Kidney (tissue), 22 donors: ENCODE measurements at places on chromosomes 6 and 20.

GRCh38 chr6:95768539-95768938, 191.2 kb downstream of the MANEA start:
- DNase-seq = peak; percentile 17

DNA sequence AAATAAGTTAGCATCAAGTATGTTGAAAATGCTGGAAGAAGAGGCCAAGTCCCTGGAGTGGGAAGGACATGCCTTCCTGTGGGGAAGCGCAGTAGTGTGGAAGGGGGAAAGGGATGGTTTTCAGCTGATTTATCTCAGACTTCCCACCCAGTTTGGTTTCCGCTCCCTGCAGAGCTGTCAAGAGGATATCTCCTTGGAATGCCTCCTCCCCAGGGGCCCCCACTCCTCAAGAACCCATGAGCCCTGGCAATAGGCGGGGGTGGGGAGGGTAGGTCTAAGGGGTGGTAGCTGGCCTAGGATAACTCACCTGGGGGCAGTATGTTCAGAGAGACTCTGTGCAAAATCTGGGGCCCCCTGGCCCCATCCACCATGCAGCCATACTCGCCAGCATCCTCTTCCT, 696 bp downstream of the TREML1 start:
- no peak for DNase-seq

GRCh38 chr20:32278199-32278643, 770 bp downstream of the KIF3B start:
- DNase-seq = no peak

GRCh38 chr6:32912951-32913350, 27.9 kb downstream of the HLA-DMB start:
- DNase-seq = no peak

GRCh38 chr6:162179196-162179951, 548.2 kb downstream of the PRKN start:
- no peak for DNase-seq

DNA sequence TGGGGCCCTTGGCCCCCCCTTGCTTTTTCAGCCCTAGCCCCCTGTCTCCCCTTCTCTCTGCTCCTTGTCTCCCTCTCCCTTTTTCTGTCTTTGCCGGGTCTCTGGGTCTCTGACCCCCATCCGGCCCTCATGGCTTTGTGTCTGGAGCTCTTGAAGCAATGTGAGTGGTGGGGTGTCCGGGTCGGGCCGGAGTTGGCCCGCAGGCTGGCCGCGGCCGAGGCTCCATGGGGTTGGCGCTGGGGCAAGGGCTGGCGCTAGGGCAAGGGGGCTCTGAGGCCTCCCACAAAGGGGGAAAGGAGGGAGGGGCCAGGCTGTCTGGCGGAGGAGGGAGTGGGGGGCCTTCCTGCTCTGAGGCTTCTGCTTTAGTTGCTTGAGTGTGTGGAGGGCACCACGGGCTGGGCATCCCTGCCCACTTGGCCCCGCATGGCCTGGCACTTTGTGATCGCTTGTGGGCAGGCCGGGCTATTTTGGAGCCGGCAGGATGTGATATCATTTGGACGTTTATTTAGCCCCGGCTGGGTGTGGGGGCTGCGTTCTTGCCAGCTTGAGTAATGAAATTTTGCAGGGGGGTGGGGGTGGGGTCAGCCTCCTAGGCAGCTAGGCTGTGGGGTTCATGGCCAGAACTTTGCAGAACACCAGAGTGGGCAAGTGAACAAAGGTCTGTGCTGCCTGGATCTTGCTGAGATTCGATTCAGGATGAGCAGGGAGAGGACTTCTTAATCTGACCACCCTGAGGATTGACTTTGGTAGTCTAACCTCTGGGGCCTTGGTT, 78.7 kb upstream of the MYL9 start:
- DNase-seq = peak; percentile 49

DNA sequence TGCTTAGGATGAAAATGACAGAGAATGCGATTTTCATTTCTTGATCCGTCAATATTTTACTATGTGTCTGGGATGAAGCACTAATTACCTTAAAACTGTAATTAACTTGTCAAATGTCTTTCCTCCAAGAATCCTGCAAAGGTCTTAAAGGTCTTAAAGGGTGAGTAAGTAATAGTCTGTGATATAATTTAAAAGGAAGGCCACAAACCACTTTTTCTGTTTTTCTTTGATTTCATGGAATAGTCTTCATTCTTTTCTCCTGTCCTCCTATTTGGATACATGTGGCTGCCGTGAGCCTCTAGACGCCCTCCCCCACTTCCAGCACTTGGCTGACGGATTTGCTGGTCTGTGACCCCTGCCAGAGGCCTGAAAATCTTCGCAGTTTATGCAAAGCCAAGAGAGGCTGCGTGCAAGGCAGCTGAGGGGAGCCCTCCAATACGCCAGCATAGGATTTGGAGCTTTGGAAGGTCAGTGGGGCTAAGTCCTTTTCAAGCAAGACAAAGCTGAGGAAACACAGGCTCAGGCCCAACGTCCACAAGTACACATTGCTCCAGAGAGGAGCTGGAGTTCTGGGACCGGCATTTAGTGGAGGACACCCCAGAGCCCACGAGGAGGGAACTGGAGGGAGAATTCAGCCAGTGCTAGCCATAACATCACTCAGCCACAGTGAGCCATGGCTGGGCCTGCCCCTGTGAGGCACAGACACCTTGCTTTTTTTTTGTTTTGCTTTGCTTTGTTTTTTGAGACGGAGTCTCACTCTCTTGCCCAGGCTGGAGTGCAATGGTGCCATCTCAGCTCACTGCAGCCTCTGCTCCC, 382.6 kb downstream of the SMOC2 start:
- DNase-seq = peak; percentile 65

DNA sequence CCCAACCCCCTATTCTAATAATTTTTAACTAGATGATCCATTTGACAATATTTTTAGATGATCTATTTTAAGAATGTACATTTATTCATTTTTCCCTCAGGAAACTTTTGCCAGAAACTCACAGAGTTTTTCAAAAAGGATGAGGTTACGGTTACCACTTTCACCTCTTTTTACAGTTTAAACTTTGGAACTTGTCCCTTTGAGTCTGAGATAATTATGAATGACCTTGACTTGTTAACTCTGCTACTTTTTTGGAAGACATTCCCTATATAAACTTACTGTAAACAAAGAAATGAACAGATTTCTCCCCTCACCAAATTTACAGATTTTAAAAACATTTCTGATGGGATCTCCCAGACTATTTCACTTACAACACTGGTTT, 18.4 kb upstream of the BLOC1S5 start:
- DNase-seq = no peak

DNA sequence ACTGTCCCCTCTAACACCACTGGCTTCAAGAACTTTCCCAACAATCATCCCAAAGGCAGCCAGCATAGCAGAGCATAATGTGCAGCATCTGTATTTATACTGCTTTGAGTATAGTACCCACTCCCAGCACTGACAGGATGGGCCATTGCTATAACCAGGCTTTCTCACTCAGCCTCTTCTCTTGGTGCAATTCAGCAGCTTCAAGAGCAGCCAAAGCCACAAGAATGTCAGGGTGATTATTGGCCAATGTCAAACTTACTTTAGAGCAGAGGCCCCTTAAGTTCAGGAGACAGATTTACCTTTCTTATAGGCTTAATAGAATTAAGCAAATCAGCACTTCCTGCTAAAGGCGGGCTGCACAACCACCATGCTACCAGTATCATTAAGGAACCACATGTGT, 232.4 kb upstream of the RSPO3 start:
- no peak for DNase-seq

- DNase-seq = no peak
These were observed 11.8 kb upstream of the CD93 start for GRCh38 chr20:23097636-23098580.

GRCh38 chr20:23445596-23446217, 6.2 kb downstream of the CSTL1 start:
- DNase-seq = no peak

DNA sequence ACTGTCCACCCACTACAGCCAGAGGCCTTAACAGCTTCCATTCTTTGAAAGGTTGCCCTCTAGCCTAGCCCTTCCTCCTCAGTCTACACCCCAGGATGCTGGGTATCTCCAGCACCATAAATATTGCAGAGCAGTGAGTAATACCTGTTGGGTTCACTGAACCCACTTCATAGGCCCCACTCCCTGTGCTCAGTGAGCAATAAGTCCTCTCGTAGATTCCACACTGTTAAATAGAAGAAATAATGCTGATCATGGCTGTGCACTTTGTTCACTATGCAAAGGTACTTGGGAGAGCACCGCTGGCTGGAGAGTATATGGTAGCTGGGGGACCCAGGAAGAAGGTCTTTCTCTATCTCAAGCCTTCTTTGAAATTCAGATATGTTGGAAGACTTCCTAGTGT, 87.3 kb downstream of the RSPH3 start:
- no peak for DNase-seq

- DNase-seq = no peak
These were observed 186.3 kb downstream of the EDN1 start for GRCh38 chr6:12476484-12476883.

DNA sequence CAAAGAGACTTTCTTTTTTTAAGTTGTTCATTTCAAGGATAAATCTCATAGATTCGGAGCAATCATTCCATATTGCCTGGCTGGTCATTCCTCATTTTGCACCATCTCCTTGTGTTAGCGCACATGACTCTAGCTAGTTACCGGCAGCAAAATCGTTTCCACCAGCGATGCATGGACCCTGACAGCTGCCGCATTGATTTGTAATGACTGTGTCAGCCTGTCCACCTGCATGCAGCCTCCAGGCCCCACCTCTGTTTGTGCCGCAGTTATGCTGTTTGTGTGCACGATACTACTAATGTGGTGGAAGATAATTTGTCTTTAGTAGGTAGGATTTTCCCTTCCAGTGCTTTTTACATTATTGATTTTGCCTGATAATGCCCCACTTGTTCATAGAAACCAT, 164.0 kb downstream of the TBC1D7 start:
- DNase-seq = no peak

GRCh38 chr6:45474376-45474775, 96.6 kb upstream of the SUPT3H start:
- DNase-seq = no peak

DNA sequence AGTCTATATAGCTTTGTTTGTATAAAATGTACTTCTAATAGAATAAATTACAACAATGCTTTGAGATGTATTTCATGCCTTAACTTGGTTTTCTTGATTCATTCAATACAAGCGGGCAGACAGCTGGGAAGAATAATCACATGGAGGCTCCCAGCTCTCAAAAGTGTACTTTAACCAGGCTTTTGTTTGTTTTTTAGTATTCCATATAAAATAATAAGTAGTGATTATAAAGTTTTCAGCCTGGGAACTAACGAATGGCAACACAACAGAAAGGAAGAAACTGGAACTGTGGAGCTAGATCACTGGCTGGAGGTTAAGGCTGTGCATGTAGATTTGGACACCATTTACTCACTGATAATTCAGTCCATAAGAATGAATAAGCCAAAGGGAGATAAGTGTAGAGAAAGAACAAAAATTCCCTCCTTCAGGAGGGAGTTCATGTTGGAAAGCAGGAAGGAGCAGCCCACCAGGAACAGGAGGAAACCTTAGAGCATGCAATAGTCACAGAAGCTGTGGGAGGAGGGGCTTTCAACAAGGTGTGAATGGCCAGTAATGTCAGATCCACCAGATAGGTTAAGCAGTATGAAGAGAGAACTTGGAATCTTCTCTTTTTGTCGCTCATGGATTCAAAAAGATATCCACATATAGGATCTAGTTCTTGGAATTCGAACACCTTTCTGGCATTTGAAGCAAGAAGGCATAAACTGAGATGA, 41.2 kb upstream of the SLC35D3 start:
- DNase-seq = no peak

GRCh38 chr6:137224799-137225198, 5.6 kb upstream of the IFNGR1 start:
- DNase-seq = no peak
